ENCODE measurements at places on chromosomes 5 and 9.

DNA sequence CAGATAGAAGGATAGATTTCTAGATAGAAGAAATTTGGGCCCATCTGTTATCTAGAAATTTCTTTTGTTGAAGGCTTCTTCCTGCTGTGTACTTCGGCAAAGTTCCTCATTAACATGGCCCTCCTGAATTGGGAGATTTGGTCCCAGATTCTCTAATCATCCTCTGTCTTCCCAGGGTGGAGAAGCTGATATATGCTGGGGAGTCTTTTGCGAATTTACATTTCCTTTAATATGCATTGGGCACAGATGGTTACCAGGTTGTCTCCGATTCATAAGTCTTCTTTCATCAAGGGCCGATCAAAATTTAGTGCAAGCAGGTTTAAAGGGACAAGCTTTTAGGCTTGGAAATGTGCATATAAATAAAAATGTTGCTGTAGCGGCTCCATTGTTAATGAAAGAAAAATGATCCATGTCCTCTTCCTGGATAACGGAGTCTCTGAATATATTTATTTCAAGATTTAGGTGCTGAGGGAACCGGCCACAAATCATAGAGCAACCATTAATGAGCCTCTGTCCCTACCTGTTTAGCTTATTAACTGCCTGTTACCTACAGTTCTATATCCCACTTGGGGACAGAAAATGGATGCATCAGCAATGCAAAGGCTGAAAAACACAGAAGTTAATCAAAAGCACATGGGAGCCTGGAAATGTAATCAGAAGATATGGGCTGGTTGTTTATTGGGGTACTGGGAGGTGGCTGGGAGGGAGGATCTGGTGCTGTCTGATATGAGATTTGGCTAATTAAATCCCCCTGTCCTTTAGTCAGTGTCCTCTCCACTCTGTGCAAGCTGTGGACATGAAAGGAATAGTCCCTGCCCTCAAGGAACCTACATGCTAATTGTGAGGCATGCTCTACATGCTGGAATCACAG is 234.7 kb downstream of the MAN2A1 start:
- no peak for DNase-seq

DNA sequence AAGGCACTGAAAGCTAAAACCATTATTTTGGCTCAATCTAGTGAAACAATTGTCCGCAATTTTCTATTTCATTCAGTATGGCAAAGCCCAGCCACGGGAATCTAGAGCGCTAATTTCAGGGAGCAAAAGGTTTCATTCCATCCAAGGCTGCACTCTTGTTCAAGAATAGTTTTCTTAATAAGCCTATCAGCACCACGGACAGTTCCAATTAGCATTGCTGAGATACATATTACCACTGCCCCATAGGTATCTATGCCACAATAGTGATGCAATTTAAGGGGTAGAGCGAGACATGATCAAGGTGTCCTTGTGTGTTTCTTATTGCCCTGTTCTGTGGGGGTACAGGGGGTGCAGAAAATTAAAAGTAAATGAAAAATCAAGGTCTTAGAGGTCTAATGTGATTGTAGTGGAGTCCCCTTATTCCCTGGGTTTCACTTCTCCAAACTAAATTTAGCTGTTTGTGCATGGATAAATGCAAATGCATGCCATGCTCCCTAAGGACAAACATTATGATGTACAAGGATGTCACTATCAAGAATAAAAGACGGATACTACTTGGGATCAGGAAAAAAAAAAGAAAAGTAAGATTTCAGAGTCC is 45.5 kb downstream of the SPOCK1 start:
- no peak for DNase-seq

DNA sequence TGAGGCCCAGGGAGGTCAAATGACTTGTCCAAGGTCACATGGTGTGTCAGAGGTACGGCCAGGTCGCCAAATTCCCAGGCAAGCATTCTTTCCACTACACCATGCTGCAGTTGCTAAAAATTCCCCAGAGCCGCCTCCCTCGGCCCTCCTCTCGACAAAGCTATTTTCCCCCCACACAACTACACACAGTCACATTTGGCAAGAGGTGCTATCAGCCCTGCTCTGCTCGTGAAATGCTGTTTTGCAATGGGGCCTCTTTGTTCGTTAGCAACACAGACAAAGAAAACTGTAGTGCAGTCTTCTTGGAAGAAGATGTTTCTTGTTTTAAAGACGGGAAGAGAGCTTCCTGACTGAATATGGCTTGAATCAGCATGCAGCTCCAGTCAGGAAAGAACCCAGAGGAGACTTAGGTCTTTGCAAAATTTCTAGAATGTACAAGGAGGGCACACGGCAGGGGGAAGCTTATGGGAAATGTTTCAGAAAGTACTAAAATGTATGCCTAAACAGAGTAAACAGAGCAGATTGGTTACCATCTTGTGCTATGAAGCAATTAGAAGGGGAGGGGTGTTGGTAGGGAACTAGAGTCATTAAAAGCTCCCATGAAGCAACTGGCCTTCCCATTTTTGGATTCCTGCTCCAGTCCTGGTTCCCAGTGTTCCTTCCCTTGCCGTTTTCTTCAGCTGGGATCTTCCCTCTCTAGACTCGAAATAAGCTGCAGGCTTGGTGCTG is 14.2 kb downstream of the SLIT3 start:
- DNase-seq, result no peak

GRCh38 chr5:147348046-147348445 is 113.2 kb downstream of the STK32A start:
- no peak for DNase-seq

- no peak for DNase-seq
Measured at GRCh38 chr5:168964182-168964581, 336.8 kb downstream of the SLIT3 start.

- no peak for DNase-seq
Measured at GRCh38 chr5:60403343-60404006, 296.5 kb downstream of the DEPDC1B start.

GRCh38 chr5:131431794-131432193 is 167.9 kb downstream of the CDC42SE2 start:
- no peak for DNase-seq

DNA sequence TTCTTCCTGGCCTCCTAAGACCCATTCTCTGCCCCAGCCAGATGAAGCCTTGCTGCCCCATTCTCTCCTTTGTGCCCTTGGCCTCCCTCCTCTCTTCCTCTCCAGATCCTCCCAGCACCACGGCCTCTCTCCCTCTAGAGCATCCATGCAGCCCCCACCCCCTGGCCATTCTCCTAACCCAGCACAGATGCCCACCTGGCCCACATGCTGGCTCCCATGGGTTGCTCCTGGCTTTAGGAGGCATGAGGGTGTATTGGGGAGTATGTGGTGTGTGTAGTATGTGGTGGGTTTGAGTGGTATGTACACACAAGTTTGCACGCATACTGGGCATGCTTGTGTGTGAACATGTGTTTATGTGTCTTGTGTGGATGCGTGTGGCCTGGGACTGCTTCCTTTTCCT is 47.1 kb downstream of the FOXI1 start:
- DNase-seq, result no peak

- no peak for DNase-seq
Measured at GRCh38 chr5:78647351-78647818, 1.2 kb downstream of the LHFPL2 start.

GRCh38 chr9:2043881-2044462 is 28.8 kb downstream of the SMARCA2 start:
- no peak for DNase-seq

- no peak for DNase-seq
Measured at GRCh38 chr9:79578891-79579290, 7.1 kb downstream of the TLE4 start.

DNA sequence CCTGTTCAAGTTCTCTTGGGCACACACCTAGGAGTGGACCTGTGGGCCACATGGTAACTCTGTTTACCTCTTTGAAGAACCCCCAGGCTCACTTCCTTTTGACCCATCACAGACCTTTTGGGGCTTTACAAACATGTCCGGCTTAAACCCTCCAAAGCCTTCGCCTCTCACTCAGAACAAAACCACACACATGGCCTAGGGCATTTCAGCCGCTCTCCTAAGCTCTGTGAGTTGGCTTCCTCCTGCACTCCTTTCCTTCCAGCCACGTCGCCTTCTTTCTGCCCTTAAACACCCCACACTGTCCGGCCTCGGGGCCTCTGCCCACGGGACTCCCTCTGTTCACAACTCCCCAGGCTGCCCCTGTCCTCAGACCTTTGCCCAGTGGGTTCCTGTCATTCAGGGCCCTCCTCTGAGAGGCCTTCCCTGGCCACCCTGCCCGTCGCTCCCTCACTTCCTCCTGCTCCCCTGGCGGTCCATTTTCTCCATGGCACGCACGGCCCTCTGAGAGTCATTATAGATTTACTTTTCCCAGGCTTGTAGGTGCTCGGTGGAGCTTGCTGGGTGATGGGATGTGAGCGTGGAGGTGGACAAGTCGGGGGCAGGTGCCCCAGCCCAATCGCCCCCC is 1.9 kb downstream of the DOK3 start:
- no peak for DNase-seq

GRCh38 chr5:151357097-151357496 is 9.7 kb upstream of the SLC36A2 start:
- DNase-seq, result no peak

- DNase-seq, result no peak
Measured at GRCh38 chr9:77735494-77735893, 87.4 kb upstream of the GNA14 start.

- no peak for DNase-seq
Measured at GRCh38 chr5:172453986-172454357, 353 bp downstream of the SH3PXD2B start.

DNA sequence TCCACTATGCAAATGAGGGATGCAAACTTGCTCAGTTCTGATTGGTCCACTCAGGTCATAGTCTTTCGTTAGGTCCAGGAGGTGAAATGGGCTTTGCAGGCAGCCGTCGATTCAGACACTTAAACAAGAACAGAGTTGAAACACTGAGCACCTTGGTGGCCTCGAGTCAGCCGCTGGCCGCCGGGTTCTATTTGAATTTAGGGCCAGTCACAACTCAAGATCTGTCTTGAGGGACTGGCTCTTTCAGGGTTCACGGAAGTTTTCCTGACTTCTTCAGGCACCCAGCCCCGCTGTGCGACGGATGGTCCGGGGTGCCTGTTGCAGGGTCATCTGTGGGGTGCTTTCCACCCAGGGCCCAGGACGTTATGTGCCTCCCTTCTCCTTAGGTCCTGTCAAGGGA is 412.8 kb upstream of the IRX4 start:
- no peak for DNase-seq

DNA sequence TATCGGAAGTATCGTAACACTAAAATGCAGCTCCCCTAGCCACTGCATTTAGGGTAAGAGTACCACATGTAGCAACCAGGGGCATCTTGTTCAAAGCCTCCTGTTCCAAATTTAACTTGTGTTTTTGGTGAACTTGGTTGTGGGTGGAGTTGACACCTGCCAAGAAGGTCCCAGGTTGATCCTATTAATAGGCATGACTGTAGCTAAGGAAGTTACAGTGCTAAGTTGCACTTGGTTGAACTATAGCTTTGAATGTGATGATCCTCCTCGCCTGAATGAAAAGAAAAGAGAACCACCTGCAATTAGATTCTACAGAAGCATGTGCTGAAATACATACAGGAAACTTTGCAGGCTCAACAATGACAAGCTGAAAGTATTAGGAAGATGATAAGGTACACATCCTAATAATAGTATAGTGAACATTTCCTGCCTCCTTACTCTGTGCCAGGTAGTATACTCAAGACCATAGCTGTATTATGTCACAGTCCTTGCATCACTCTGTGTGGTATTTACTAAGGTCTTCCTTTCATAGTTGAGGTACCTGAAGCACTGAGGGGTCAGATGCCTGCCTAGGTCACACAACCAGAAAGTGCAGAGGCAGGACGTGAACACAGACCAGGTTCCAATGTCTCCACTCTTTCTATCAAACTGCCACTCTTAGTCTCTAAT is 64.5 kb upstream of the PIP5K1B start:
- DNase-seq, result no peak

- DNase-seq, result no peak
Measured at GRCh38 chr5:74441616-74442015, 198.9 kb downstream of the ENC1 start.

- no peak for DNase-seq
Measured at GRCh38 chr5:172420235-172420939, 33.9 kb downstream of the SH3PXD2B start.

Data from stimulated activated CD4-positive, alpha-beta T cell treated with anti-CD3 and anti-CD28 coated beads, Interleukin-15, amount 100 ng/mL, for 1 hour (primary cell).